ENCODE measurements at places on chromosomes 3 and 15.

DNA sequence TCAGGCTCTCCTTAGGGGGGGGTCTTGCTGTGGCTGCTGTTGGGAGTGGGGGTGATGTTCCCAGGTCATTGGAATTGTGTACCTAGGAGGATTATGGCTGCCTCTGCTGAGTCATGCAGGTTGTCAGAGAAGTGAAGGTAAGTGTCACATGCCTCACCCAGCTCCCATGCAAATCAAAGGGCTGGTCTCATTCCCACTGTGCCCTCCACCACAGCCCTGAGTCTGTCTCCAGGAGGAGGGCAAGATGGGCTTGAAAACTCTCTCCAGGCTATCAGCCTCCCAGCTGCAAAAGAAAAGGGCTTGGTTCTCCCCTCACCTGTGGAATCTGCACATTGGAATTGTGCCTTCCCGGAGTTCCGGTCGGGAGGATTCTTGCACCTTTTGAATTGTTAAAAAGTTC lies 580.5 kb downstream of the NSUN3 start:
- no peak for DNase-seq

- no peak for DNase-seq
Observed at GRCh38 chr15:74182131-74182530, 8.6 kb downstream of the ISLR start.

DNA sequence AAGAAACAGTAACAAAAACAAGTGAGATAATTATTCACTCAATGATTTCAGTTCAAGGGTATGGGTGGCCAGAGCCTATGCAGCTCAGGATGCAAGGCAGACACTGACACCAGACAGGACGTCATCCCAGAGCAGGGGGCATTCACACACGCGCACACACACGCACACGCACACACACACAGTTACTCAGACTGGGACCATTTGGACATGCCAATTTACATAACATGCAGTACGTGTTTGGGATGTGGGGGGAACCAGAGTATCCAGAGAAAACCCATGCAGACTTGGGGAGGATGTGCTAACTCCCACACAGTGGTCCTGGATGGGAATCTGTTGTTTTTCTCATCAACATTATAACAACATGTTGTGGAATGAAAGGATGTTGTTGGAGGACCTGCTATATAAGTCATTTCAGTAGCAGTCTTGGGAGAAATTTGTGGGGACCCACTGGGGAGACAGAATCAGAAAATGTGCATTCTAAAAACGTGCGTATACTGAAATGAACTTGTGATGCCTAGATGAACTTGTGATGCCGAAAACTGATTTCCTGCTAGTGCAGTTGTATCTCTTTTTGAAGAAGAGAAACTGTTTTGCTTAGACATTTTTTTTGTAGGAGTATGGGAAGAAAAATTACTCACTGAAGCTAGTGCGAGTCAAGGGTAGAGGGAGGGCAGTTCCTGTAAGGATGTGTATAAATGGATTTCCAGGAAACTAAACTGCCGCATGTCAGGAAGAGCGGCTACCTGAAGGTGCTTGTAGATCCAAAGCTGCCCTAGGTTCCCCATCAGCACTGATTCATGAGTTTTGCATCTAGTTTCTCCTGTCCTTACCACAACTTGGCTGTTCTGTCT lies 25.2 kb downstream of the CD200 start:
- peak; percentile 34 for DNase-seq

- no peak for DNase-seq
Observed at GRCh38 chr3:28575100-28575745, 226.6 kb upstream of the AZI2 start.

GRCh38 chr3:126033051-126033745 lies 50.7 kb downstream of the SLC41A3 start:
- DNase-seq = no peak

DNA sequence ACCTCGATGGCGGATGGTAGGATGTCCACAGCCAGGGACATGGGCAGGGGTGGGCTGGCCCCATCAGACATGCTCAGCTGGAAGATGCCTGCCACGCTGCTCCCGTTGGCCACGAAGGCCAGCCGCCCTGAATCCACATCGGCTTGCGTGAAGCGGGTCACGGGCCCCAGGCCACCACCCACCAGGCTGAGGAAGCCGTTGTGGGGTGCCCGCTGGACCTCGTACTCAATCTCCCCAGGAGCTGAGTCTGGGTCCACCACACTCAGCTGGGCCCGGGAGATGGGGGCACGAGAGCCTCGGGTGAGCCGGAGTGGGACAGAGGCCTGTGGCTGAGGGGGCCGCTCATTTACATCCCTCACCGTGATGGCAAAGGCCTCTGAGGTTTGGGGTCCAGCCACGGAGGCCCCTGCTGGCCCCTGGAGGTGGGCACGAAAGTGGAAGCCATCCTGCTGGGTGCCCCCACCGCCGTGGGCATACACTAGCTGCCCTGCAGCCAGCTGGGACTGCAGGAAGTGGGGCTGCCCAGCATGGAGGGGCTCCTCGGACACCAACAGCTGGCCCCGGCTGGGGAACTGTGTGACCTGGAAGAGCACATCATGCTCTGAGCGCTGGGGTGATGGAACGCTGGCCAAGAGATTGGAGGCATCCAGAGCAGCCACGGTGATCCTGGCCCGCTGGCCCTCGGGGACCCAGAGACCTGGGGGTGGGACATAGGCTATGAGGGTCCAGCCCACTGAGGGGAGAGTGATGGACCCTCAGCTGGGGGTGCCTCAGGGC lies 29.2 kb downstream of the SNX33 start:
- DNase-seq = no peak

- DNase-seq = no peak
Observed at GRCh38 chr3:23390446-23390845, 187.3 kb downstream of the UBE2E2 start.

GRCh38 chr15:99486371-99487336 lies 79.1 kb upstream of the MEF2A start:
- DNase-seq = peak; percentile 21

- no peak for DNase-seq
Observed at GRCh38 chr3:175082631-175083030, 223.5 kb downstream of the NAALADL2 start.

DNA sequence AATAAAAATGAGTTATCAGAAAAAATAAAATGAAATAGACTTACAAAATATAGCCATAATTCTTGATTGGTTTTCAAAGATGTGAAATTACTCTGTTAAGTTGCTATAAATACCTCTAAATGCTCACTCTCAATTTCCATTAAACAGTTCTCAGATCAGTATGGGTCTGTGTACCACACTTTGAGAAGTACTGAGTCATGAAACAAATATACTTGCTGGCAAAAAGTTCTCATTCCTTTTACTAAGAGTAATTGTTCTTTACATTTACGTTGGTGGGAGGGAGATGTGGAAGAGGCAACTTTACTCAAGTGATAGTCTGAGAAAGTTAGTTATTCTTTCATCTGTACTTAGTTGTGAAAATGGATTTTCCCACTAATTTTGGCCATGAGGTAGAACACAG lies 96.3 kb downstream of the ZNF385D start:
- no peak for DNase-seq

GRCh38 chr3:104870276-104870675 lies 496.4 kb upstream of the ALCAM start:
- DNase-seq = no peak

- DNase-seq = no peak
Observed at GRCh38 chr3:126459111-126459762, 16.5 kb downstream of the ZXDC start.

DNA sequence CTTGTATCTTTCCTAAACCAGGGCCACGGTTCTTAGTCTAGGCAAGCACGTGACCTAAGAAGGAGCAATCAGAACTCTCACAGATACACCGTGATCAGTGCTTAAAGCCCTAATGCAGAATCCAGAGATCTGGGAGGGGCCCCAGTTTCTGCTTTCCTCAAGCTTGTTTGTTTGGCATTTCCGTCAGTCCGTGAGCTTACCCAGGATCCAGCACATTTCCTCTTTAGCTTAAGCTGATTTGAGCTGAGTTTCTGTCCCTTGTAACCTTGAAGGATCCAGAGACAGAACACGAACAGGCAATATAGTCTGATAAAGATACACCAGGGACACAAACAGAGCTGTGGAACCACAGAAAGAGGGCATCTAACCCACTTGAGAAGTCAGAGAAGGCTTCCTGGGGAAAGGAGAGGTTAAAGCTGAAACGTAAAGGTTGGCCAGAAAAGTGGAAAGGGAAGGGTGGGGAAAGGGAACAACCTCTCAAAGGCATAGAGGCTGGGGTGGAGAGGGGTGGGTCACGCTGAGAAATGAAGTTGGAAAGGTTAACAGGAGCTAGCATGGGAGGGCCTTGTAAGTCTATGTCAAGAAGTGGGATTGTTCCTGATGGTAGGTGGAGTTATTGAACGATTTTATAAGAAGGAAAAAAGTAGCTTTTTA lies 42.1 kb upstream of the RARB start:
- no peak for DNase-seq

- DNase-seq = no peak
Observed at GRCh38 chr3:177396733-177397132, 199.5 kb upstream of the TBL1XR1 start.

DNA sequence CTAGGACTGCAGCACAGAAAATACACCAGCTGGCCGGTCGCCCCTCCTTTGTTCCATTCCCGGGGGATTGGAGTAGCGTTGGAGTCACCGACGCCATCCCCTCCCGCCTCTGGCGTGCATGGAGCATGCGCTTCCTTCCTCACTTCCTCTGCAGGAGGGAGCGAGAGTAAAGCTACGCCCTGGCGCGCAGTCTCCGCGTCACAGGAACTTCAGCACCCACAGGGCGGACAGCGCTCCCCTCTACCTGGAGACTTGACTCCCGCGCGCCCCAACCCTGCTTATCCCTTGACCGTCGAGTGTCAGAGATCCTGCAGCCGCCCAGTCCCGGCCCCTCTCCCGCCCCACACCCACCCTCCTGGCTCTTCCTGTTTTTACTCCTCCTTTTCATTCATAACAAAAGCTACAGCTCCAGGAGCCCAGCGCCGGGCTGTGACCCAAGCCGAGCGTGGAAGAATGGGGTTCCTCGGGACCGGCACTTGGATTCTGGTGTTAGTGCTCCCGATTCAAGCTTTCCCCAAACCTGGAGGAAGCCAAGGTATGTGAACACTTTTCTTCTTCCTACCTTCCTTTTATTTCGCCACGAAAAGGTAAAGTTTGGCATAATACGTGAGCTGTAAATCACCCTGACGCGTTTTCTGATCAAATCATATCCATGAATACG lies at the start of gene SCG3:
SCG3 (plus strand) TSS at position 201 of the 661 bp plus-strand sequence; CDS start at position 454, 253 bp downstream.
- DNase-seq = peak; percentile 75

DNA sequence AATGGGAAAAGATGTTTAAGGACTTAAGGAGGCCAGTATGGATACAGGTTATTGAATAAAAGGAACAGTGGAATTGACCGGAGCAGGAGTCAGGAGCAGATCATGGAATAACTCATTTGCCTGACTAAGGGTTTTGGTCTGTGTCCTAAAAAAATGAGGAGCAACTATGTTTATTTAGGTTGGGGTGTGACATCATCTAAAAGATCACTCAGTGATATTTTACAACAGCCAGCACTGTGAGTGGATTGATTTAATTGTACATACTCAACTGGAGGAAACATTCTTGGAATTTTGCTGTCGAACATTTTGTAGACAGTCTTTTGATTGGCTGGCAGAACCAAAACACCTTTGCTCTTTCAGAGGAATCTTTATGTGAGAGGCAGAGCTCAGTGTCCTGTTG lies 348.6 kb upstream of the CDIN1 start:
- DNase-seq = no peak

DNA sequence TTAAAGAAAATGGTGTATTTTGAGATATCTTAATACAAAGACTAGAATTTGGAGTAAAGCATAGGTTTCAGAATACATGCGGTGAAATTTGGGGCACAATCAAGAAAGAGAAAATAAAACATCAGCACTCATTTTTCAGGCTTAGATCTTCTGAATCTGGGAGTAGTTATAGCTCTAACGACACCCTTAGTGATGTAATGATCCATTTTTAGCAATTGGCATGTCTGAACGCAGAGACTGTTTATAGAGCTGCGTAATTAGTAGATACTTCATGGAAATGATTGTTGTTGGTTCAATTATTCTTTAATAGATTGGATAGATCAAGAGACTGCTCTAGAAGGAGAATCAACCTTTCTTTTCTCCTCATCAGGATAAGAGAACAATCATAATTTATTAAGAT lies 47.5 kb upstream of the SNRK start:
- DNase-seq = no peak

- DNase-seq = no peak
Observed at GRCh38 chr3:87025661-87026645, 35.0 kb upstream of the VGLL3 start.

- DNase-seq = no peak
Observed at GRCh38 chr15:55694652-55695150, 48.3 kb downstream of the PRTG start.

DNA sequence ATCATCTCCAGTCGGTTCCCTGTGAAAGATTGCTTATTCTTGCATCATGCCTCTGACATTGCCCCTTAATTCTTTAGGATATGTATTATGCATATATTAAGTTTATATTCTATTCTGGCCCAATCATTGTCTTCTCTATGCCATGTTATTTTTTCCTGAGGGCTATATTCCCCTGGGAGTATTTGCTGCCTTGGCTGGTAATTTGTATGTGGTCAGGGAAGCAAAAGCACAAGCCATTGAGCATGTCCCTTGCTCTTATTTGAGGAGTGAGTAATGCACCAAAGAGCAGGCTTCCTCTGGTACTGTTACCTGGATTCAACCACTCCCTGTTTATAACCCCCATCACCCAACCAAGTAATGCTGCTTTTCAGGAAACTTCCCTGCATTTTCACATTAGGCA lies 36.3 kb downstream of the STAC start:
- no peak for DNase-seq

GRCh38 chr3:188106887-188107830 lies 46.8 kb upstream of the LPP start:
- DNase-seq = no peak

- DNase-seq = no peak
Observed at GRCh38 chr15:78083186-78083585, 5.7 kb upstream of the TBC1D2B start.

DNA sequence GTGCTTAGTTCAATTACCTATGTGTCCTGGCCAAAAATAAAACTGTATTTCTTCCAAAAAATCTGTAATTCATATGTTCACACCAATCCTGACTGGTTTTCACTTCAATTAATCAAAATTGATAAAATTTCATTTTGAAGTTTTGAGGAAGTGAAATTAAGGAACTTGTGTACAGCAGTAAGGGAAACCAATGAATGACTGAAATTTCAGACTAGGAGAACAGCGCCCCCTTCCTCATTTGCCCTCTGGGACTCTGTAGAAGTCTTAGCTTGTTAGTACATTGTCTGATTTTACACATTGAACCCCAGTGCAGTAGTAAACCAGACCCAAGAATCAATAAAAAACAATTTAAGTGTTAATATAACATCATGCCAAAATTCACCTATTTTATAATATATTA lies 495.3 kb upstream of the AGTR1 start:
- no peak for DNase-seq

GRCh38 chr15:64678126-64678819 lies 97.1 kb downstream of the RBPMS2 start:
- DNase-seq = no peak

- peak; percentile 33 for DNase-seq
Observed at GRCh38 chr3:53938645-53939044, 47.0 kb upstream of the SELENOK start.

- no peak for DNase-seq
Observed at GRCh38 chr15:31806106-31806505, 224.2 kb upstream of the CHRNA7 start.

GRCh38 chr3:177109688-177110330 lies 87.5 kb downstream of the TBL1XR1 start:
- no peak for DNase-seq

Data from stimulated activated CD4-positive, alpha-beta T cell treated with anti-CD3 and anti-CD28 coated beads, Interleukin-15, amount 100 ng/mL, for 24 hours (primary cell).